ENCODE measurements at places on chromosomes 7 and 10. TPM values are rescaled to one million over a fixed set of nuclear protein-coding genes. Genes with fewer than 3 reads are reported as not detected.

- no peak for DNase-seq
- no peak overlapping the region for H3K27ac ChIP-seq
- H3K4me1 ChIP-seq, result no peaks in the 10 kb centered on the region
- no peak overlapping the region for H3K4me3 ChIP-seq
- H3K27me3 ChIP-seq, result peaks cover 30% of the 10 kb centered on the region
These were observed 4.2 kb upstream of the IGFBP1 start for GRCh38 chr7:45884136-45884535.

DNA sequence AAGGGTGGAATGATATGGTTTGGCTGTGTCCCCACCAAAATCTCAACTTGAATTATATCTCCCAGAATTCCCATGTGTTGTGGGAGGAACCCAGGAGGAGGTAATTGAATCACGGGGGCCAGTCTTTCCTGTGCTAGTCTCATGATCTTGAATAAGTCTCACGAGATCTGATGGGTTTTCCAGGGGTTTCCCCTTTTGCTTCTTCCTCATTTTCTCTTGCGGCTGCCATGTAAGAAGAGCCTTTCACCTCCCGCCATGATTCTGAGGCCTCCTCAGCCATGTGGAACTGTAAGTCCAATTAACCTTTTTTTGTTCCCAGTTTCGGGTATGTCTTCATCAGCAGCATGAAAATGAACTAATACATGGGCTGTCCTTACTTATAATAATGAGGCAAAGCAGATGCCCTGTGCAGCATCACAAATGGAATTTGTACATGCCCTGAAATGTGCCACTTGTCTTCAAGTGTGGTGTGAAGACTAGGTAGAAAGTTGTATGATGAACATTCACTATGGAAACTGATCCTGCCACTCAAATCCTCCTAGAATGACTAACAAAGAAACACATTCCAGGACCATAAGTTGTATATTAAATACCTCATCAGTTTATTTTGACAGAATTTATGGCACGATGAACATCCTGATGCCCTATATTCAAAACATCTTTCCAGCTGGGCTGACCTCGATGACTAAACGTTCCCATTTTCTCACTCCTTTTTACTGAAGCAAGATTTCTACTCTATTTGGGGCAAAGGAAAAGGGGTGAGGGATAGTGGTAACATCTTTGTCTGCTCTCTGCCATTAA is 122.8 kb upstream of the CTTNBP2 start:
- H3K4me3 ChIP-seq, result no peak overlapping the region
- no peaks in the 10 kb centered on the region for H3K4me1 ChIP-seq
- no peaks in the 10 kb centered on the region for H3K36me3 ChIP-seq
- H3K27ac ChIP-seq, result no peak overlapping the region

- H3K27me3 ChIP-seq, result no peaks in the 10 kb centered on the region
- no peak overlapping the region for H3K27ac ChIP-seq
- DNase-seq, result no peak
- H3K4me1 ChIP-seq, result no peaks in the 10 kb centered on the region
These were observed 16.4 kb downstream of the ITGA8 start for GRCh38 chr10:15703151-15703880.

GRCh38 chr7:37342176-37342687 is 106.4 kb downstream of the ELMO1 start:
- no peaks in the 10 kb centered on the region for H3K27me3 ChIP-seq
- H3K36me3 ChIP-seq, result no peaks in the 10 kb centered on the region
- no peaks in the 10 kb centered on the region for H3K4me1 ChIP-seq

GRCh38 chr7:16915405-16915804 is 33.6 kb upstream of the AGR3 start:
- H3K27me3 ChIP-seq, result no peaks in the 10 kb centered on the region
- H3K36me3 ChIP-seq, result no peaks in the 10 kb centered on the region

The COL28A1 gene
- total RNA-seq, result 0.58 TPM

The MYL10 gene
- total RNA-seq, result not detected

DNA sequence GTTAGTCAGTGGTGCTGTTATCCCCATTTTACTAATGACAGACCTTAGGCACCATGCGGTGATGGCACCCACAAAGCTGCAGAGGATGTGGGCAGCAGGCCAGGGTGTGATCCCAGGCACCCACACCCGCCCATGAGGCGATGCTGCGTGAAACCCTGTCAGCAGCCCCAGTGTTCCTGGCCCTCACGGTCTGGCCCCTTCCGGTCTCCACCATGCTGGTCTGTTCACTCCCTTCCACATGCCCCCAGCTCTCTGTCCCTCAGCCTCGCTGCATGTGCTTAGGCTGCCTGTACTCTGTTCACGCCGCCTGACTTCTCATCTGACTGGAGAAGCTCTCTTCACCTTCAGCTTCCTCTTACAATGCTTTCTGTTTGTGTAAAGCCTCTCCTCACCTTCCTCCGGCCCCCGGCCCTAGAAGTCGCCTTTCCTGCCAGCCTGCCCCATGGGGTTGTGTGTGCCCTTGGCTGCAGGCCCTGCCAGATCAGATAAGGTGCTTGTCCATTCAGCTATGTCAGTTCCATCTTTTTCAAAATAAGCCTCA is 17.6 kb upstream of the ORAI2 start:
- H3K36me3 ChIP-seq, result no peaks in the 10 kb centered on the region
- DNase-seq, result no peak
- H3K27me3 ChIP-seq, result no peaks in the 10 kb centered on the region
- no peak overlapping the region for H3K27ac ChIP-seq

DNA sequence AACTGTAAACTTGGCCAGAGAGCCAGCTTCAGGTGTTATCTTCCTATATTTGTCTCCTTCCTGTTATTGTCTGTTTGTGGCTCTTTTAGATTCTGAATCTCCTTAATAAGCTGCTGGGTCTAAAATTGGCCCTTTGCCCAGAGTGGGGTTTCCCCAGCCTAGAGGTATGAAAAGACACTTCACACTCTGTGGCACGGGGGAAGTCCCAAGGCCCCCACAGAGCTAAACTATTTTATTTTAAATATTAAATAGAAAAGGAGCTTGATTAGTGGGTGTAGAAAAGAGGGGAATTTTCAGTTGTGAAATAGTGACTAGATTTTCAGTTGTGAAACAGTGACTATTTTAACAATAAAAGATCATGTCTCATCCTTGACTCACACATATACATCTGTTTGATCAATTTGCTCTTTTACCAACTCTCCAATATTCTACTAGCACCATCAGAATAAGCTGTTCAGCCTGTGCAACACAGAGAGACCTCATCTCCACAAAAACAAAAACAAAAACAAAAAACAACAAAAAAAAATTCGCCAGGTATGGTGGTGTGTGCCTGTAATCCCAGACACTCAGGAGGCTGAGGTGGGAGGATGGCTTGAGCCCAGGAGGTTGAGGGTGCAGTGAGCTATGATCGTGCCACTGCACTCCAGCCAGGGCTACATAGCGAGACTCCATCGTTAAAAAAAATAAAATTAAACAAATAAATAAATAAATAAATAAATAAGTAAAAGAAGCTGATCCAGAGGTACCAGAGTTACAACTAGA is 24.9 kb upstream of the ADO start:
- no peak for DNase-seq
- H3K27ac ChIP-seq, result no peak overlapping the region
- H3K36me3 ChIP-seq, result no peaks in the 10 kb centered on the region
- no peaks in the 10 kb centered on the region for H3K4me1 ChIP-seq

The RHBDD2 gene
- total RNA-seq, result 43.7 TPM

The C10orf105 gene
- not detected for total RNA-seq

- no peak overlapping the region for H3K27ac ChIP-seq
- DNase-seq, result no peak
- H3K36me3 ChIP-seq, result no peaks in the 10 kb centered on the region
- H3K4me1 ChIP-seq, result no peaks in the 10 kb centered on the region
- H3K4me3 ChIP-seq, result no peak overlapping the region
- no peaks in the 10 kb centered on the region for H3K27me3 ChIP-seq
These were observed 507.2 kb downstream of the TCERG1L start for GRCh38 chr10:130804281-130804680.

GRCh38 chr10:112791447-112791846 is 158.6 kb upstream of the TCF7L2 start:
- H3K4me3 ChIP-seq, result no peak overlapping the region
- H3K27ac ChIP-seq, result no peak overlapping the region
- H3K36me3 ChIP-seq, result no peaks in the 10 kb centered on the region
- DNase-seq, result no peak
- no peaks in the 10 kb centered on the region for H3K4me1 ChIP-seq

DNA sequence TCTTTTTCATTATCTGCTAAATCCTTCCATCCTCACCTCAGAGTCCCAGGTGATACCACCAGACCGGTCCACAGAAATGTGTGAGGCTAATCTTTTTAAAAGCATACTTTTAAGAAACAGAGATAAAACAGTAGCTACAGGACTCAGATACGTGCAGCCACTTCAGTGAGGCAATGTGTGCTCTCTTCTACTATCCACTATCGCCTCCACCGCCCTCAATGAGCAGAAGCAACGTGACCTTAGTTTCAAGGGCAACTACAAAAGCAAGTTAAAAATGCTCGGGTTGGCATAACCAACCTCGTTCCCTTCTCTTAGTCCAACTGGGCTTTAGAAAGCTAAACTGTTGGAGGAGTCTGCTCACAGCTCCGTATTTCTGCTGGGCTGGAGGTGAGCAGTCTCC is 4.2 kb downstream of the FGFR2 start:
- no peaks in the 10 kb centered on the region for H3K36me3 ChIP-seq
- H3K4me3 ChIP-seq, result no peak overlapping the region
- DNase-seq, result no peak
- no peak overlapping the region for H3K27ac ChIP-seq

- H3K27ac ChIP-seq, result no peak overlapping the region
- H3K4me1 ChIP-seq, result no peaks in the 10 kb centered on the region
- no peaks in the 10 kb centered on the region for H3K36me3 ChIP-seq
- no peak for DNase-seq
- no peak overlapping the region for H3K4me3 ChIP-seq
These were observed 937.1 kb downstream of the REEP3 start for GRCh38 chr10:64458306-64458705.

DNA sequence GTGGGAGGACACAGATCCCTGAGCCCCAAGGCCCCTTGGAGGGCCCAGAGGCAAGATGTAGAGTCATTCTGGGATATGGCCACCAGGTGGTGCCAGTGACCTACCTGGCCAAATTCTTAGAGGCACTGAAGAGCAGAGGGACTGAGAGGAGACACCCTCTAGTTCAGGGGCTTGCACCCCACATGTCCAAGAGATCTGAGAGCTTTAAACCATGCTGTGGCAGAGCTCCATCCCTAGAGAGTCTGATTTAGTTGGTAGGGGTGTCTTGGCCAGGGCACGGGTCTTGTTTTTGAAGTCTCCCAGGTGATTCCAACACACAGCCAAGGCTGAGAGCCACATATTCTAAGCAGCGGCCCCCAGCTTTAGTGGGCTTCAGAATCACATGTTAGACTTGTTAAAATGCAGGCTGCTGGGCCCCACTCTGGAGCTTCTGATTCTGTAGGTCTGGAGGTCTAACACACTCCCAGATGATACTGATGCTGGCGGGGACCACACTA is 52.5 kb downstream of the PRF1 start:
- no peaks in the 10 kb centered on the region for H3K4me1 ChIP-seq
- H3K36me3 ChIP-seq, result no peaks in the 10 kb centered on the region
- no peaks in the 10 kb centered on the region for H3K27me3 ChIP-seq
- no peak overlapping the region for H3K4me3 ChIP-seq

GRCh38 chr10:13658264-13658663 is 71.5 kb downstream of the PRPF18 start:
- no peaks in the 10 kb centered on the region for H3K27me3 ChIP-seq
- no peak overlapping the region for H3K27ac ChIP-seq
- no peak overlapping the region for H3K4me3 ChIP-seq
- DNase-seq, result no peak

The CUBN gene
- 0.27 TPM for total RNA-seq

GRCh38 chr7:104873401-104873800 is 140.6 kb upstream of the KMT2E start:
- H3K4me3 ChIP-seq, result no peak overlapping the region
- no peaks in the 10 kb centered on the region for H3K36me3 ChIP-seq
- H3K27me3 ChIP-seq, result no peaks in the 10 kb centered on the region
- DNase-seq, result no peak

The GPR141 gene
- total RNA-seq, result not detected

DNA sequence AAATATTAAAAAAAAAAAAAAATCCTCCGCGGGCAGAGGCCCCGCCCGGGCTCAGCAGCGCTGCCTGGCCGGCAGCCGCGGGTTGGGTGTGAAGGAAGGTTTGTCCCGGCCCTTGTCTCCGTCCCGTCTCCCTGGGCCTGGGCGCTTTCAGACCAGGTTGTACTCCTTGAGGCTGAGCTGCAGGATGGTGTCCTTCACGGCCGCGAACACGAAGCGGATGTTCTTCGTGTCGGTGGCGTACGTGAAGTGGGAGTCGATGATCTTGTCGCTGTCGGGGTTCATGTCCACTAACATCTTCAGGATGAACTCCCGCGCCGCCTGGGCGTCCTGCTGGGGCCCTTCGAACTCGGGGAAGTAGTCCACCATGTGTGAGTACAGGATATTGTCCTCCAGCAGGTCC is 123.7 kb upstream of the KCTD7 start:
- H3K4me1 ChIP-seq, result peaks cover 3% of the 10 kb centered on the region
- H3K36me3 ChIP-seq, result no peaks in the 10 kb centered on the region
- H3K4me3 ChIP-seq, result no peak overlapping the region
- DNase-seq, result no peak
- peaks cover 38% of the 10 kb centered on the region for H3K27me3 ChIP-seq

DNA sequence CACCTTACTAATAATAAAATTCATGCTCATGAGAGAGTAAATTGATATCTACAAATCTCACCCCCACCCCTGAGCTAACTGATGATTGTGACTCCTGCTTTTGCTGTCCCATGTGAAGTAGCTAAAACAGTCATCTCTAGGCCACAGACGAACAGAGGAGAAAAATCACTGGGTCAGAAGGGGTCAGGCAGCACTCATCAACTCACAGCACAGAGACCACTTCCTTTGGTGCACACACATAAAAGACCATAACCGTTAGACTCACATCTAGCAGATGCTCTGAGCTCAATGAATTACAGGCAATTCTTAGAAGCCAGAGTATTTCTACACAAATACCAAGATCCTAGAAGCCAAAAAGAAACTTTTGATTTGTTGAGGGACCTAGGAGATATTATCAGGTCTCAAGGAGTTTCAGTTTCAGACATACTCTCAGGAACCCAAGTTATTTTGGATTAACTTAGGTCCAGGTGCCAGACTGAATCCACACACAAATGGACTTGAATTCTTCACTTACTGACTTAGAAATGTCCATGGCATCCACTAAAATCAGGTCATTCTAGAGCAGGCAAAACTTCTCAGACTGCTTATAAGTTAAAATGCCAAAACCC is 65.0 kb upstream of the TES start:
- H3K36me3 ChIP-seq, result no peaks in the 10 kb centered on the region
- no peaks in the 10 kb centered on the region for H3K4me1 ChIP-seq
- no peak overlapping the region for H3K4me3 ChIP-seq
- no peaks in the 10 kb centered on the region for H3K27me3 ChIP-seq

The FAM237B gene
- total RNA-seq, result not detected

DNA sequence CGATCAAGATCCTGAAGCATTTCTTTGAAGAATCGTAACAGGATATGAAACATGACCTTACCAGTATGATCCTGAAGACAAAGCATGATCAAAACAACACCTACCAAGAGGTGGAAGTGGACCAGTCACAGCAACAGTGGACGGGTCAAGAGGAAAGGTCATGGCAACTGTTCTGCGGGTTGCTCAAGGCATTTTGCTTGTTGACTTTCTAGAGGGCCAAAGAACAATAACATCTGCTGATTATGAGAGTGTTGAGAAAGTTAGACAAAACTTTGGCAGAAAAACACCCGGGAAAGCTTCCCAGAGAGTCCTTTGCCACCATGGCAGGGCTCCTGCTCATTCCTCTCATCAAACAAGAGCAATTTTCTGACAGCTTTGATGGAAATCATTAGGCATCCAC is 65.6 kb upstream of the LRRC18 start:
- H3K27me3 ChIP-seq, result no peaks in the 10 kb centered on the region
- H3K4me1 ChIP-seq, result peaks cover 13% of the 10 kb centered on the region
- H3K27ac ChIP-seq, result no peak overlapping the region
- no peaks in the 10 kb centered on the region for H3K36me3 ChIP-seq
- H3K4me3 ChIP-seq, result no peak overlapping the region
